ENCODE measurements at places on chromosomes 16 and 17. TPM values are rescaled to one million over a fixed set of nuclear protein-coding genes. Genes with fewer than 3 reads are reported as not detected.

DNA sequence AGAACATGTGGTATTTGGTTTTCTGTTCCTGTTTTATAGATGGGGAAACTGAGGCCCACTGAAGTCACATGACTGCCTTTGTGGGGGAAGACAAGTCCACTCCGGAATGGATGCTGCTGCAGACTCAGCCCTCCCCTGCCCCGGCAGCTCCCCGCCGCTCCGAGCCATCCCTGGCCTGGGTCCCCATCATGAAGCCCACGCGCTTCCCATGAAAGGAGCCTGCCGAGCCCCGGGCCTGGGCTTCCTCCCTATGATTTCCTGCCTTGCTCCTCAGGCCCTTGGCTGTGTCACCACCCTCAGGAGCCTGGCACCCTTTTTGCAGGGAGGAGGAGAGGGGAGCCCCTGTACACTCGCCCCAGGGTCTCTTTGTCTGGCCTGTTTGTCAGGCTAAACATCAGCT lies 125.3 kb upstream of the FOXF1 start:
- no peak for DNase-seq

- DNase-seq, result no peak
Observed at GRCh38 chr16:739560-740458, 988 bp downstream of the CIAO3 start.

GRCh38 chr16:11964761-11965551 lies at the start of gene TNFRSF17:
TNFRSF17 (plus strand) TSS chr16:11965210; CDS start chr16:11965325, 115 bp downstream.
- no peak for DNase-seq

GRCh38 chr17:43974382-43975266 lies 20.9 kb upstream of the PYY start:
- DNase-seq, result no peak

DNA sequence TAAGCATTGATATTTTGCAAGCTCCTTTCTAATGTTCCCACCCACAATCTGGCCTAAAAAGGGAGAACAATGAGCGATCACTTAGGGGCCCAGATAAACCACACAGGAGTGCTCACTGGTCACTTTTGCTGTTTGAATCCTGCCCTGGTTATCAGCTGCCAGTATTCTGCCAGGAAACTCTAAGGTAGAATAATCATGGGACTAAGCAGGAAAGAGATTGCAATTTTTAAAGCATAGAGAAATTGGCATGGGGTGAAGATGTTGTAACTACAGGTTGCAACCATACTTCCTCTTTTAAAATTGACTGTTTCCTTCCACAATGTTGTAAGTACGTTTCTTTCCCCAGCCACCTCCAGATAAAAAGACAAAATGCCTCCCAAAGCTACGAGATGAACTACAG lies 251.2 kb upstream of the CDH11 start:
- DNase-seq, result no peak

- DNase-seq, result no peak
Observed at GRCh38 chr17:50222922-50223321, 21.5 kb upstream of the COL1A1 start.

- no peak for DNase-seq
Observed at GRCh38 chr16:1920727-1921171, 2.5 kb upstream of the HS3ST6 start.

DNA sequence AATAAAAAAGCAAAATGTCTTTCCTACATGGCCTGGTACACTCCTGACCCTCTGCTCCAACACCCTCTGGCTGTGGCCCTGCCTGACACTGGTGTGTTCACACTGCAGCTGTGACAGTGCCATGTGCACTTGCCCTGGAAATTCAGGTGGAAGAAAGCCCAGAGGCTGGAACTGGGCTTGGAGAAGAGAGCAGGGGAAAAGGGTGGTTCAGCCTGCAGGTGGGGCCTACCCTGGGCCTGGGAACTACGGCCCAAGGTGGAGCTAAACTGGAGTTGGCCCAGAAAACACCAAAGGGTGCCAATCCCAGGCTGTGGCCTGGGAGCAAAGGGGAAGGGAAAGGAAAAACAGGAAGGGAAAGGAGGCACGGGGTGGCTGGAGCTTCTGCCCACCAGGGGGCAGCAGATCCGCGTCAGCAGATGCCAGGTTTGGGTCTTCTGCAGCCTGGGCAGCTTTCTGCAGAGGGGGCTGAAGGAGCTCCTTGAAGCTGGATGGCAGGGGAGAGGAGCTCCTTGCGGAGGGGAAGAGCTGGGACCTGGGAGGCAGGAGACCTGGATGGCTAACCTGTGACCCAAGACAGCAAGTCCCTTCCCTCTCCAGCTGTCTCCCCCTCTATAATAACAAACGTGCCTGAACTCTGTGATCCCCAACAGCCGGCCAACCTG lies 15.4 kb upstream of the CTCF start:
- peak; percentile 69 for DNase-seq

- no peak for DNase-seq
Observed at GRCh38 chr17:54680410-54680809, 220.2 kb upstream of the TOM1L1 start.

DNA sequence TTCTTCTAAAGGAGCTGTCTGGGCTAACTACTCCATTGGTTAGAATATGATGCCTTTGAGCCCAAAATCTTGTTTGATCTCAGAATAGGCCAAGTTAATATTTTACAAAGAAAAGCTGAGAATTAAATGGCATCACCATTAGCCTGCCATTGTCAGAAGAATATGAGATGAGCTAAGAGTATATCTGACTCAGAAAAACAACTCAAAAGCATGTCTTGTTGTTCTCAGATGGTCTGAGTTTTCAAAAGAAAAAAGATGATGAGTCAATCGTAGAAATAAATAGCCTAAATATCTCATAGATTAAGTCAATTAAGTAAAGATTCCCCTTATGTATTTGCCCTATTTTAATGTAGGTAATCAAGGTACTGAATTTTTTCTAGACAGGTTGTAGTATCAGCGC lies 197.1 kb upstream of the TBX2 start:
- no peak for DNase-seq

DNA sequence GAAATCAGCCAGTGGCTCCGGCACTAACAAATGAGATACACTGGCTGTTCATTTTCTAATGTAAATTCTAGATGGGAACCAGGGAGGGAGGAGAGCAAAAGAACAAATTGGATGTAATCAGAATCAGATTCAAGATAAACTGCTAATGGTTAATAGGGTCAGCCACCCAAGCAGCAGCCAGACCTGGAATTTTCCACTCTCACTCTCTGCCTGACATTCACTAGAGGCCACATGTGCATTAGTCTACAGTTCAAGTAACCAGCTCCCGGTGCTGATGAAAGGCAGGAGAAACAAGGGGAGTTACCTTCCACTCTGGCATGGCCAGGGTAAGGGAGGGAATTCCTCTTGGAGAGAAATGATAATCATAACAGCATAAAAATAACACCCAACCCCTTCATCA lies 597.7 kb downstream of the TOX3 start:
- DNase-seq, result no peak

- DNase-seq, result peak; percentile 56
Observed at GRCh38 chr17:78112518-78113471, 15.8 kb downstream of the TMC6 start.

- DNase-seq, result peak; percentile 48
Observed at GRCh38 chr16:89687092-89687940, 827 bp downstream of the CDK10 start.

GRCh38 chr16:30581457-30581856 lies 4.0 kb downstream of the ZNF785 start:
- no peak for DNase-seq

The MMP25 gene
- total RNA-seq, result 34.9 TPM

The KRTAP17-1 gene
- total RNA-seq, result not detected

The CTRL gene
- total RNA-seq, result not detected

The GUCY2D gene
- total RNA-seq, result 0.20 TPM

The CHMP1A gene
- total RNA-seq, result 98.4 TPM

The WFDC1 gene
- 6.5 TPM for total RNA-seq

The CMTR2 gene
- 35.7 TPM for total RNA-seq

The QRICH2 gene
- 2.3 TPM for total RNA-seq

The TMEM235 gene
- 0.97 TPM for total RNA-seq

The PNMT gene
- 1.9 TPM for total RNA-seq

The KRT28 gene
- total RNA-seq, result not detected

The ZNF652 gene
- 48.9 TPM for total RNA-seq

The MAFG gene
- 11.9 TPM for total RNA-seq

The CX3CL1 gene
- 22.8 TPM for total RNA-seq

Data from lung (tissue), 17 donors.